ENCODE measurements at places on chromosomes 2 and 18.

DNA sequence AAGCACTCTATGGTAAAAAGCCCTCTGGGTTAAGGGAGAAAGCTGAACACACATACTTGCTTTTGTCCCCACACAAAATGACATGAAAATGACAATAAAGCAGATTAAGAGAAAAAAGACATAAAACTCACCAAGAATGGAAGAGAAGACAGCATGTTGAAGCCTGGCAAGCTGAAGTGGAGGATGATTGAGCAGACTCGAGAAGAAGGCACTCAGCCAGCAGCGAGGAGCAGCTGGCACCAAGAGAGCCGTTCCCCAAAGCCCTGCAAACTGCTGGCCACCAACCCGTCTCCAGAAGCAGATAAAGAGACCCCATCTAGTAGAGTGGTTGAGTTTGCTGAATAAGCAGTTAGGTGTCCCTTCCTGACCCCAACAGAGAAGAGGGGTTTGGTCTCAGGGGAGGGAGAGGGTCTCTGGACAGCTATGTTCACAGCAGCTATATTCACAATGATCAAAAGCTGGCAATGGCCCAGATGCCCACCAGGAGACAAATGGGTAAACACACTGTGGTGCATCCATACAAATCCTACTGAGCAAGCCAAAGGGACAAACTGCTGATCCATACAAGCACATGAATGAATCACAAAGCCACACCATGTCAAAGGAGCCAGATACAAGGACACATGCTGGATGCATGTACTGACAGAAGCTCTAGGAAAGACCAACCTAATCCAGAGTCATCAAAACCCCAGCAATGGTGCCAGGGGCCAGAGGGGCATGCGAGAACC is 36.9 kb downstream of the FAM168B start:
- no peak for DNase-seq

GRCh38 chr2:107776362-107776761 is 50.3 kb upstream of the RGPD4 start:
- no peak for DNase-seq

DNA sequence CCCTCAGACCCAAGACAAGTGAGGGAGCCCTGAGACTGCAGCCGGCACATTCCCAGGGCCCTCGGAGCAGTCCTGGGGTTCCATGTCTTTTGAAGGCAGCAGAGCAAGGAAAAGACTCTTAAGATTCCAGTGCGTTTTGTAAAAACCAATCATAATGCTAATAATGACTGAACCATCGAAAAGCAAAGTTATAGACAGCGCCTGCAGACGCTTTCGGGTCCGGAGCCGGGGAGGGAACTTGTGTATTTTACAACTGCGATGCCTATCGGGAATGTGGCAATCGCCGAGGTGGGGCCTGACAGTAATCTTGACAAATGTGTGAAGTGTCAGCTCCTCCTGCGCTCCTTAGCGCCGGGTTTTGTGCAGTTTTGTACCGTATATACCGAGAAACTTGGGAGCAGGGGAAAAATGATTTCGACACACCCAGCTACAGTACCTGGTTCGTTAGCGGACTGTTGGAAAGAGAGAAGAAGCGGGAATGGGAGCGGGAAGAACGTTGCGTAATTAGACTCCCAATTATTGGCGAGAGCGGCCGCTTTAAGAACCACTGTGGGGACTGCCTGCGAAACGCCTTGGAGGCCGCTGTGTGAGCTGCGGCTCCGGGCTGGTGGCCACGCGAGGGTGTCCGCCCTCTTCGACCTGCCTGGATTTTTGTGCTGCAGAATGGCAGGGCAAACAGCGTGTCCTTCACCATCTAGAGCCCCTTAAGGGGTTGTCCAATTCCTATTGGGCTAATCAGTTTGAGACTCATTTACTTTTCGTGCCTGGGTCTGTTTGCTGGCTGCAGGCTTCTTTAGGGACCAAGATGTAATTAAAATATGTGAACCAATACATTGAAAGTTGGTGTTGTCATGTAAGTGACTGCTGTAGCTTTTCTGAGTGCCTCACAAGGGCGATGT is 2.4 kb downstream of the EPAS1 start:
- DNase-seq, result no peak

DNA sequence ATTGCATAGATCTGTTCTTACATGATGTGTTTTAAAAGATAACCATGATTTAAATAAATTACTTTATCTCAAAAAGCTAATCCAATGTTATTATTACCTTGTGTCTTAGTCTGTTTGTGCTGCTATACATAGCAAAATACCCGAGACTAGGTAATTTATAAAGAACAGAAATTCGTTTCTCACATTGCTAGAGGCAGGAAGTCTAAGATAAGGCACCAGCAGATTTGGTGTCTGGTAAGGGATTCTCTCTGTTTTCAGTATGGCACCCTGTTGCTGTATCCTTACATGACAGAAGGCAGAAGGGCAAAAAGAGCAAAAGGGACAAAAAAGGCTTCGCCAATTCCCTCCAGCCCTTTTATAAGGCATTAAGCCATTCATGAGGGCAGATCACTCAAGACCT is 533.9 kb downstream of the PARD3B start:
- no peak for DNase-seq

DNA sequence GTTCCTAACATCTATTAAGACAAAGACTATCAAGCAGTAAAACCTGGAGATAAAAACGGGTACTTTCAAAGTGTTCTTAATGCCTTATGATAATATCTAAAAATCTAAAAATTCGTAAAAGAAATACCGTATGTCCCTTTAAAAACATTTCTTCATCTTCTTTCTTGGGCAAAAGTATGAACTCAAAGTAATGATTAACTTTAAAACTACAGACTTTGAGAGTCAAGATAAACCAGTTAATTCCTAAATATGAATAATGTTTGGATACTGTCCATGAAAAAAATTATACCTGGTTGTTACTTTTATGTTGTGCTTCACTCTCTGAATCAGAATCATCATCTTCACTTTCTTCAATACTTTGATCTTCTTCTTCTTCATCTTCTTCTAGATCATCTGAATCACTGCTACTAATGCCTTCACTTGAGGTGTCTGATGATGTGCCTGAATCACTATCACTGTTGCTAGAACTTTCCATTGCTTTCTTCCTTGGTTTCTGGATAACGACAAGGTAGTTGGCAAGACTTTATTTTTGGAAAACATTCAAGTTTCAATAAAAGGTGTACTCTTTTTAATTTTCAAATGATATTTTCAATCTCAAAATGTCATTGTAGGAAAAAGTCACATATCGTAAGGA is 152.3 kb upstream of the WDSUB1 start:
- DNase-seq, result no peak

DNA sequence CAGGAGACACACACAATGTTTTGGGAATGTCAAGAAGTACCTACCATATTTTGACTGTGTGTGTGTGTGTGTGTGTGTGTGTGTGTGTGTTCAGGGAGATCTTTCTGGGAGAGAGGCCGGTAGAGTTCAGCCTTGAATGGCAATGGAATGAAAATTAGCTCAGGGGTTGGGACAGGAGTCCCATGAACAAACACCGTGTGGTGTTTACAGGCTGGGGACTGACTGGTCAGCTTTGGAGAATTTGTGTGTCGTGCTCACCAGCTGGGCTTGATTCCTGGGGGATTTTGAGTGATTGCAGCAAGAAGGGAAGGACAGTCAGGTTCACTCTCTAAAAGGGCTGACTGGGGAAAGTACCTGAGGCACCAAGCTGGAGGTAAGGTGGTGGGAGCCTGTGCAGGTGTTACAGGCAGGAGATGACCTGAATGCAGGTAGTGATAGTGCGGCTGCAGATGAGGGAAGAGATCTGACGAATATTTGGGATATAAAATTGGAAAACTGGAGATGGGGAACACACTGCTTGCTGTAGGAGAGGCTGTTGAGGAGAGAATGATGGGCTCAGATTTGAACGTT is 2.5 kb upstream of the ADNP2 start:
- DNase-seq, result no peak

DNA sequence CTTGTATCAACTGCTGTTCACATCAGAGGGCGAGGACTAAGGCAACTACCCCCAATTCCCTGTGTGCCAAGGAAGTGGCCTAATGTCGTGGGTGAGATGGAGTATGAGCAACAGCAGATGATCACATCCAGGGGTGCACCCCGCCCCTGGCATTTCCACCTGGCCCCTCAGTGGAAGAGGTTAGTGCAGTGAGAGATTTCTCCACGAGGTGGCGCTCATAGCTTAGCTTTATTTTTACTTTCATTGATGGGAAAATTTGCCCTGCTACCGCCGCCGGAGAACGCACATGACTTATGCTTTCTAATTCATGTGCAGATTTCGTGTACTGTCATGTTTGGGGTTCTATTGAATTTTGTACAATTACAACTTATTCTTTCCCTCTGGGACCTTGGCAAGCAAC is 470.6 kb upstream of the MEX3C start:
- no peak for DNase-seq

GRCh38 chr2:176560296-176560695 is 291.1 kb downstream of the MTX2 start:
- no peak for DNase-seq

- DNase-seq, result no peak
These were observed 12.3 kb downstream of the TRPM8 start for GRCh38 chr2:233929352-233930022.

- DNase-seq, result no peak
These were observed 49.9 kb downstream of the KCNIP3 start for GRCh38 chr2:95346738-95347671.

DNA sequence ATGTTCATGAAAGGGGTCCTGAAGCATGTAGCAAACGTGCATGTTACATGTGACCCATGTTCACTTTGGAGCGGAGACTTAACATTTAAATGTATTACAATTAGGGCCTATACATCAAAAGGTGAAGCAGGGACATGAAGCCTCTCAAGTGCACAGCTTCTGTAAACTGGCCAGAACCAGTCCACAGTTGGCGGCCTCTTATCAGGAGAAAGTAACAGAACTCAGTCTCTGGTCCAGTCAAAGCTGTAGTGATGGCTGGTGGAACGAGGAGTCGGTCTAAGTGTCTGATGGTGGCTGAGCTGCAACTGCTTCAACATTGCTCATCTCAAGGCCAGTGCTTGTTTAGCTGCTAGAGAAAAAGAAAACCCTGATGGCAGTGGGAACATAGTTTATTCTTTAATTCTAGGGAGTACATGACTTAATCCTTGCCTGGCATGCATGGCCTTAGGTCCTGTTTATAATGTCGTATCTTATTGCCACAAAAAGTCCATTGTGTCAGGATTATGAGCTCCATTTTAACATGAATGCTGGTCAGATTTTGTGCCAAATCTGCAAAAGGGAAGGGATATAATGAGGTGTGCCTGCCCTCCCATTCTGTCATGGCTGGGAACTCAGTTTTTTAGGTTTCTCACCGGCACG is 22.2 kb upstream of the YES1 start:
- no peak for DNase-seq

GRCh38 chr2:39583781-39584180 is 81.9 kb upstream of the TMEM178A start:
- no peak for DNase-seq

GRCh38 chr2:99032786-99033185 is 96.8 kb upstream of the CRACDL start:
- DNase-seq, result no peak

GRCh38 chr18:74550886-74551285 is 16.6 kb downstream of the CNDP1 start:
- DNase-seq, result no peak

- DNase-seq, result no peak
These were observed 80.1 kb upstream of the ARL5A start for GRCh38 chr2:151908204-151908882.

DNA sequence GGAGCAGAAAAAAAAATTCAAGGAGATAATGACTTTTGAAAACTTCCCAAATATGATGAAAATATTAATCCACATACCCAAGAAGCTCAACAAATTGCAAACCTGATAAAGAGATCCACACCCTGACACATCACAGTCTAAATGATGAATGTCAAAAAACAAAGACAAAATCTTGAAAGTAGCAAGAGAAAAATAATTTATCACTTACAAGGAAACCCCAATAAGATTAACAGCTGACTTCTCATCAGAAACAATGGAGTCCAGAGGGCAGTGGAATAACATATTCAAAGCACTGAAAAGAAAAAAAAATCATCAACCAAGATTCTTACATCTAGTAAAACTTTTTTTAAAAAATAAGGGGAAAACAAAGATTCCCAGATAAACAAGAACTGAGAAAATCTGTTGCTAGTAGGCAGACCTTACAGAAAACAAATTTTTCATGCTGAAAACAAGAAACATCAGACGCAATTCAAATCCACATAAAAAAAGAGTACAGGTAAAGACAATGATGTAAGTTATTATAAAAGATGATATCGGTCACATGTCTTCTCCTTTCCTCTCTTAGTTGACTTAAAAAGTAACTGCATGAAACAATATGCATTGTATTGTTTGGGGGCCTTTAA is 21.3 kb downstream of the SLC66A2 start:
- no peak for DNase-seq

DNA sequence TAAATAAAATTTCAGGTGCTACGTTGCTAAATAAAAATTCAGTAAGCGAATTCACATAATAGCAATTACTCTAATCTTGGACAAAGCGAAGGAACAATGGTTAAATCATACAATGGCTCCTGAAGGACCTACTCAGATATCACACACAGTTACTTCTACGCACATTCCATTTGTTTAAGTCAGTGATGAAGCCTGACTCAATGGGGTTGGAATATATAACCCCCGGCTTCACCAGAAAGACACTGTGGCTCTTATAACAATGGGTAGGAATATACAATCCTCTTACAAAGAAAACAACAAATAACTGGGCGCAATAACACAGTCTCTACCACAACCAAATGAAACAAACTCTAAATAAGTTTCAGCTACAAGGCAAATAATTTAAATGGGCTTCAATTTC is 349.5 kb downstream of the IRS1 start:
- DNase-seq, result no peak

- DNase-seq, result no peak
These were observed 266.9 kb downstream of the TWIST2 start for GRCh38 chr2:239114616-239115265.

GRCh38 chr2:126482582-126483464 is 173.1 kb upstream of the GYPC start:
- DNase-seq, result no peak

DNA sequence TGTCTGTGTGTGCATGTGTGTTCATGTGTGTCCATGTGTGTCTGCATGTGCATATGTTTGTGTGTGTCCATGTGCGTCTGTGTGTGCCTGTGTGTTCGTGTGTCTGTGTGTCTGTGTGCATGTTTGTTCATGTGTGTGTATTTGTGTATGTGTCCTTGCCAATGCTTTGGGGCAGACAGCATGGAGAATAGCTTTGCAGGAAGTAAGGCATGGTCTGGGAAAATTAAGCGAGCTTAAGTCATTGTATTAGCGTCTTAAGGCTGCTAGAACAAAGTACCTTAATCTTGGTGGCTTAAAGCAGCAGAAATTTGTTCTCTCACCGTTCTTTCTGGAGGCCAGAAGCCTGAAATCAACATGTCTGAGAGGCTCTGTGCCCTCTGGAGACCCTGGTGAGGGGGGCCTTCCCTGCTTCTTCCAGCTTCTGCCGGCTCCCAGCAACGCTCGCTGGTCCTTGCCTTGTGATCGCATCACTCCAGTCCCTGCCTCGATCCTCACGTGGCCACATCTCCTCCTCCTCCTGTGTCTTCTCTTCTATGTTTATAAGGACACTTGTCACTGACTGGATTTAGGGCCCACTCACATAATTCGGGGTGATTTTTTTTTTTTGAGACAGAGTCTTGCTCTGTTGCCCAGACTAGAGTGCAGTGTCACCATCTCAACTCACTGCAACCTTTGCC is 3.8 kb downstream of the NEU2 start:
- DNase-seq, result no peak

GRCh38 chr18:63297687-63298399 is 21.7 kb downstream of the BCL2 start:
- DNase-seq, result no peak
